NCI-H187 (cell line): ENCODE measurements at places on chromosomes 13 and 19.

GRCh38 chr13:101490406-101491015, 38.0 kb downstream of the ITGBL1 start:
- DNase-seq = no peak

DNA sequence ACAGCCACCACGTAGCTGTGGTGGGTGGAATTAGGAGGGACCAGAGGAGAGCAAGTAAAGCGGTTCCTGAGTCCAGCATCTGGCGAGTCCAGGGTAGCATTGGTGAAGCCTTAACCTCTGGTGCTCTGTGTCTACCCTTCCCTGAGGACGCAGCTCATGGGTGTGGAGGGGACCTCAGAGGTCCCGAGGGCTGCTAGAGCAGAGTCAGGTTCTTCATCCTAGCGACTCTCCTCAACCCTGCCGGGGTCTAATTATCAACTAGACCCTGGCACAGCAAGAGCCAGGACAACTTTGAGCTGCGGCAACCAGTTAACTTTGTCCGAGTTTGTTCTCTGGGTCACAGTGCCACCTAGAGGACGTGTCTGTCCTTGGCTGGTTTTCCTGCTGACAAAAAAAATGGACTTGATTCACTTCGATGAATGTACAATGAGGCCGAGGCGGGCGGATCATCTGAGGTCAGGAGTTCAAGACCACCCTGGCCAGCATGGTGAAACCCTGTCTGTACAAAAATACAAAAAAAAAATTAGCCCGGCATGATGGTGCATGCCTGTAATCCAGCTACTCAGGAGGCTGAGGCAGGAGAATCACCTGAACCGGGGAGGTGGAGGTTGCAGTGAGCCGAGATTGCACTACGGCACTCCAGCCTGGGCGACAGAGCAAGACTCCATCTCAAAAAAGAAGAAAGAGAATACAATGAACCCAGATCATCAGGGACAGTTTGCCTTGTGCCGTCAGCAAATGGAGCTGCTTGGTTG, 25.0 kb downstream of the TSSK6 start:
- peak; percentile 15 for DNase-seq

DNA sequence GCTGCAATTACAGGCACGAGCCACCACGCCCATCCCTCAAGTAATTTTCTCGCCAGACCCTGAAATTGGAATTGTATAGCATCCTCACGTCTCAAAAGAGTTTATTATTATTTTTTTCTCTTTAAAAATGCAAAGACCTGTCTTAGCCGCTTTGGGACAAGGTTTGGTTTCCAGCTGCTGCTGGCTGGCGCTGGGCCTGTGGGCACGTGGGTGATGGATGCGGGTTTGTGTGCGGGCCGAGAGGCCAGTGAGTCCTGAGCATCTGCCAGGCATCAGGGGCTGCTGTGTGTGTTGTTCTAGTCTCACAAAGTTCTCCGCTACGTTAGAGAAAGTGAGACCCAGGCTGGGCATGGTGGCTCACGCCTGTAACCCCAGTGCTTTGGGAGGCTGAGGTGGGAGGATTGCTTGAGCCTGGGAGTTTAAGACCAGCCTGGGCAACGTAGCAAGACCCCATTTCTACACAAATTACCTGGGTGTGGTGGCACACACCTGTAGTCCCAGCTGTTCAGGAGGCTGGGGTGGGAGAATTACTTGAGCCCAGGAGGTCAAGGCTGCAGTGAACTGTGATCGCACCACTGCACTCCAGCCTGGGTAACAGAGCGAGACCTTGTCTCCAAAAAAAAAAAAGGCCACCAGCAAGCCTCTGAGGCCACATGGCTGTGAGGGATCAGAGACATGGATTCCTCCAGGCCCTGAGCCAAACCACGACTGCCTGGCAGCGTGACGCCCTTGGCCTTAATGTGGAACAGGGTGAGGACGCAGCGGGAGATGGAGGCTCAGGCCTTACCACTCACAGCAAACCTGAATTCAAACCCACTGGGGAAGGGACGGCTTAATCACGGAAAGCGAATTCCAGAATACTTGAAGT, 4.7 kb upstream of the TMPRSS9 start:
- DNase-seq = no peak

DNA sequence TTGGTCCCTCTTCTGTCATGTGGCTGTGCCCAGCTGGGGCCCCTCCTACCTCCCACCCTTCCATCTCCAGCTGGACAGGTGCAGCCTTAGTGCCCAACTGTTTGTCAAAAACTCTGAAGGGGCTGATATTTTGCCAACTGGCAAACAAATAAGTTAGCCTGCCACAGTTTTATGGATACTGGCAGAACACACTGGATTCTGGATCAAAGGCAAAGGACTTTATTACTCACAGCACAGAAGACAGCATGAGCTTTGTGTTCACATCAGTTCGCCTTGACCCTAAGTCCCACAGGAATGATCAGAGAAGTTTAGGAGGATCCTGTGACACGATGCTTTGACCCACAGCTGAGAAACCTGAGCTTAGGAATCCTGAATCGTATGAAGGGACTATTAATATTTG, 16.4 kb downstream of the KLK2 start:
- DNase-seq = no peak

DNA sequence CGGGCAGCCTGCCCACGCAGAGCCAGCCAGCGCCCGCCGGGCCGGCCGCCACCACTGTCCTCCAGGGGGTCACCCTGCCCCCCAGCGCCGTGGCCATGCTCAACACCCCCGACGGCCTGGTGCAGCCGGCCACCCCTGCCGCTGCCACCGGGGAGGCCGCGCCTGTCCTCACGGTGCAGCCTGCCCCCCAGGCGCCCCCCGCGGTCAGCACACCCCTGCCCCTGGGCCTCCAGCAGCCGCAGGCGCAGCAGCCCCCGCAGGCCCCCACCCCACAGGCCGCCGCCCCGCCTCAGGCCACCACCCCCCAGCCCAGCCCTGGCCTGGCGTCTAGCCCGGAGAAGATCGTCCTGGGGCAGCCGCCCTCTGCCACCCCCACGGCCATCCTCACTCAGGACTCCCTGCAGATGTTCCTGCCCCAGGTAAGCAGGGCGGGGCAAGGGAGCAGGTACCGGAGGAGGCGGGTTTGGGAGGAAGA, 32.3 kb upstream of the EHD2 start:
- no peak for DNase-seq

GRCh38 chr13:74132152-74132775, 1.9 kb downstream of the KLF12 start:
- DNase-seq = no peak

DNA sequence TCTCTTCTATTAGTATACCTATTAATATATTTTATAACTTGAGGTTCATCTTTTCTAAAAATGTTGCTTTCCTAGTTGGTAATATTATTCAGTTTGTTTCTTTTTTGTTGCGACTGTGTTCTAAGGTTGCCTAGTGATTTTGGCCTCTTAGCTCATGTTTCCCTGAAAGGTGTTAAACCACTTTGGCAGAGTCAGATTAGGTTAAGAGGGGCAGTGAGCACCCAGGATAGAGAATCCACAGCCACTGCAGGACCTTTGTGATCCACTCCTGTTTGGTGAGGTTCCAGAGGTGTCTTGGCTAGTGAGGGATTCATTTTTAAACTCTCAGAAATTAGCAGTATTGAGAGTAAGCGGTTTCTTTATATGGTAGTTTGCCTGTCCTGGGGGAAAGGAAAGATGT, 14.9 kb upstream of the GPR18 start:
- DNase-seq = no peak

DNA sequence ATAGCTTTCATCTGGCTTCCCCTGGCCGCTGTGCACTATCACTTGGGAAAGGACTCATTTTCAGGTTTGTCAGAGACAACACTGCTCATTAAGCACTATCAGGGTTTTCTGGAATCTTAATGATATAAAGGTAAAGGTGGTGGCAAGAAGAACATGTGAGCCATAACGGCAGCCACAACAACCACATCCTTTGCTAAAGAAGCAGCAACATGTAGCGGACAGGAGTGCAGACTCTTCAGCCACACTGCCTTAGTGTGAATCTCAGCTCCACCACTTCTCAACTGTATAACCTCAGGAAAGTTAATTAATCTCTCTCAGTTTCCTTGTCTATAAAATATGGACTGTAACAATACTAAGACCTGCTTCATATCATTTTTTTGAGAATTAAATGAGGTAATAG, 24.1 kb upstream of the MIR17HG start:
- no peak for DNase-seq

DNA sequence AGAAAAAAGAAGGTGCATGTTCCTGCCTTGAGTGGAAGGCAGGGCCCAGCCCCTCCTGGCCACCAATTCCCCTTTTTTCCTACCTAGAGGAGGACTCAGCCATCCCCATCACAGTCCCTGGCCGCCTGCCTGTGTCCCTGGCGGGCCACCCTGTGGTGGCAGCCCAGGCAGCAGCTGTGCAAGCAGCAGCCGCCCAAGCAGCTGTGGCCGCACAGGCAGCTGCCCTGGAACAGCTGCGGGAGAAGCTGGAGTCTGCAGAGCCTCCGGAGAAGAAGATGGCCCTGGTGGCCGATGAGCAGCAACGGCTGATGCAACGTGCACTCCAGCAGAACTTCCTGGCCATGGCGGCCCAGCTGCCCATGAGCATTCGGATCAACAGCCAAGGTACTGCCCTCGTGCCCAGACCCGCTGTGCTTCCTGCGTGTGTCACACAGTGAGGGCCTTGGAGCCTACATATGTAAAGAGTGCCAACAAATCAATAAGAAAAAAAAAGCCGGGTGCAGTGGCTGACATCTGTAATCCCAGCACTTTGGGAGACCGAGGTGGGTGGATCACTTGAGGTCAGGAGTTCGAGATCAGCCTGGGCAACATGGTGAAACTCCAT, 17.6 kb upstream of the WDR18 start:
- DNase-seq = no peak

- no peak for DNase-seq
These were observed 685 bp downstream of the VWA8 start for GRCh38 chr13:41960211-41960636.

- DNase-seq = no peak
These were observed 472.7 kb downstream of the DIAPH3 start for GRCh38 chr13:59690857-59691500.
